ENCODE measurements at places on chromosomes 5 and 9.

DNA sequence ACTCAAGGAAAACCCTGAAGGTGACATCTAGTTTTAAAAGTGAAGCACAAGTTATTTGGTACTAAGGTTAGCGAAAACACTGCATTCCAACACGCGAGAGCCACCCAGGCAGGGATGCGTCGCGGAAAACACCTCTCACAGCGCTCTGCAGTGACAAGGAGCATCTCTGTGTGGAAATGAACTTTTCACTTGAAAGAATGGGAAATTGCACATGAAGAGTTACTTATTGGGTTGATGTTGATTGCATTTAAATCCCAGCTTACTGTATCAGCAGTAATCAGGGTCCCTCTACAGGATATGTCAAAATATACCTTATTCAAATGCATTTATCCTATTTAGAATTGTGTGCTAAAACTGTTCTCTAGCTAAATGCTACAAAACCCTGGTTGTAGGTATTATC lies 144.4 kb downstream of the BNC2 start:
- no peak for DNase-seq

GRCh38 chr5:156951359-156951758 lies 11.7 kb downstream of the TIMD4 start:
- DNase-seq, result no peak

GRCh38 chr5:60177596-60177995 lies 284.1 kb upstream of the PDE4D start:
- no peak for DNase-seq

- peak; percentile 59 for DNase-seq
These were observed 68.2 kb downstream of the LRSAM1 start for GRCh38 chr9:127519301-127520166.

DNA sequence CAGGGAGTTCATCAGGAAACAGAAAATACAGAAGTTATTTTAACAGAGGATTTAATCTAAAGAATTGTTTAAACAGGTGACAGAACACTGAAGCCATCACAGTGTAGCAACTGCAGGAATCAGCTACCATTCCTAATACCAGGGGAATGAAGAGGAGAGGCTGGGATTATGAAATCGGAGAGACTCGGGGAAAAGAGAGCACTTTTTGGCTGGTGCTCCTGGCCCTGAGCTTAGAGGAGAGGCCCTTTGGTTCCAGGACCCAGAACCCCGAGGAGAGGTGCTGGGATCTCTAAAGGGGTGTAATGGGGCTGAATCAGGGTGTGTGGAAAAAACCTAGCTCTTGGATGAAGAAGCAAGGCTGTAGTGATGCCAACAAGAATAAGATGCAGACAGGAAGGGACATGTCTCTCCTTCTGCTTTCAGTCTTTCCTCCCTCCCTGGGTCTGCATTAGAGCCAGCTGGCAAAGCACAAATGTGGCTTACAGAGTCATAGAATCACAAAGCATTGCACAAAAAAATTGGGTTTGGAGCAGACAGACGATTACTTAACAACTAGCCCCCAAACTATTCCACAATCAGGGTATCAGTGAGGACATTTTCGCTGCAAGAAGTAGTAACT lies 11.6 kb upstream of the SFXN1 start:
- no peak for DNase-seq

GRCh38 chr5:95973793-95974325 lies 12.2 kb upstream of the ELL2 start:
- peak; percentile 74 for DNase-seq

DNA sequence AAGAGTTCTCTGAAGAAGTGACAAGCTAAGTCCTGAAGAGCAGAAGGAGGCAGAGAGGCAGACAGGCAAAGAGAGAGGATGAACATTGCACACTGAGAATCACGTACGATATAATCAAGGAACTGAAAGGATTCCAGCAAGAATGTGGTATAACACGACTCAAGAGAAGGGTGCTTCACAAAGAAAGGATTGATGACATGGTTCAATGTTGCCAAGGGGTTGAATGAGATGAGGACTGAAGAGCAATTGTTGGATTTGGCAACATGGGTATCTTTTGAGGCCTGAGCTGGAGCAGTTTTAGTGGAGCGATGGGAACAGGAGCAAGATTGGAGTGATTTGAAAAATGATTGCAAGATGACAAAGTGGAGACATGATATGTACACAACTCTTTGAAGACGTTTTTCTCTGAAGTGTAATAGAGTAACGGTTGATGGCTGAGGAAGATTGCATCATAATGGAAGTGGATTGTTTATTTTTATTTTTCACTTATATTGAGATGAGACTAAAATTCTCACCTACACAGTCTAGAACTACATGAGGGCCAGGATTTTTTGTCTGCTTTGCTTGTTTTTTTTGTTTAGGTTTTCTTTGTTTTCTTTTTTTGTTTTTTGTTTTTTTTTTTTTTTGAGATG lies 1049.9 kb upstream of the WWC1 start:
- no peak for DNase-seq

- DNase-seq, result no peak
These were observed 150.6 kb downstream of the MCTP1 start for GRCh38 chr5:95134326-95134725.

DNA sequence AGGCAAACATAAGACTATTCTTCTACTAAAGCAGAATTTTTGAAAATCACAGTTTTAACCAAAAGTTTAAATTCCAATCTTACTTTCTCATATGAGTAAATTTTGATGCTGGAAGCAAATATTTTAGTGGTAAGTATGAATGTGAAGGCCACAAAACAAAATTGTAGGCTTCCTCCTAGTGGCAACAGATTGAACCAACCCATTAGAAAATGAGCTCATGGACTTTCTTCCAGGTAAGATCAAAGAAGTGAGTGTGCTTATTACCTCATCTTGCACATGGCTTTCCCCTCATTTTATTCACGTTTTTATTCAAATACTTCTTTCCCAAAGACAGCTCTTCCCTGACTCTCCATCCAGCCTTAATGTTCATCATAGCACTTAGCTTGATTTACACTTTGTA lies 16.5 kb upstream of the RLN2 start:
- no peak for DNase-seq

DNA sequence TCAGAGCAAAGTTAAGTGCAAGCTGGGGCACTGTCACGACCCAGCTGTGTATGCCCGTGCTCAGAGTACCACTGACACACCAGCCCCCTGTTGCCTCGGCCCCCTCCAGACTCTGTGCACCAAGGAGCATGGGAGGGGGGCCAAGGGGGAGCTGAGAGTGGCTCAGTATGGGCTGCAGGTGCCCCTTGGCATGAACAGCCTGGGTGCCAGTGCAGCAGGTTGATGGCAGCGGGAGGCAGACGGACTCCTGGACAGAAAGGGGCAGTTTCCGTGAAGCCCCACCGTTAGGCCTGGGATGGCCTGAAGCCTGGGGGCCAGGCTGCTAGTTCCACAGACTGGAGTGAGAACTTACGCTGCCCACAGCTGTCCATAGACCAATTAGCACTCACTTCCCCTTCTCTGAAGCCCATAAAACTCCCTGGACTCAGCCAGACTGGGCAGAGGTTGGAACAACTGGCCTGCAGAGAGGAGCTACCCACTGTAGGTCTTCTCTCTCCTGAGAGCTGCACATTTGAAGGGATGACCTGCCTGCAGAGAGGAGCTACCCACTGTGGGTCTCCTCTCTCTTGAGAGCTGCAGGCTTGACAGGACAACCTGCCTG lies 182.8 kb downstream of the DEPDC1B start:
- DNase-seq, result no peak

DNA sequence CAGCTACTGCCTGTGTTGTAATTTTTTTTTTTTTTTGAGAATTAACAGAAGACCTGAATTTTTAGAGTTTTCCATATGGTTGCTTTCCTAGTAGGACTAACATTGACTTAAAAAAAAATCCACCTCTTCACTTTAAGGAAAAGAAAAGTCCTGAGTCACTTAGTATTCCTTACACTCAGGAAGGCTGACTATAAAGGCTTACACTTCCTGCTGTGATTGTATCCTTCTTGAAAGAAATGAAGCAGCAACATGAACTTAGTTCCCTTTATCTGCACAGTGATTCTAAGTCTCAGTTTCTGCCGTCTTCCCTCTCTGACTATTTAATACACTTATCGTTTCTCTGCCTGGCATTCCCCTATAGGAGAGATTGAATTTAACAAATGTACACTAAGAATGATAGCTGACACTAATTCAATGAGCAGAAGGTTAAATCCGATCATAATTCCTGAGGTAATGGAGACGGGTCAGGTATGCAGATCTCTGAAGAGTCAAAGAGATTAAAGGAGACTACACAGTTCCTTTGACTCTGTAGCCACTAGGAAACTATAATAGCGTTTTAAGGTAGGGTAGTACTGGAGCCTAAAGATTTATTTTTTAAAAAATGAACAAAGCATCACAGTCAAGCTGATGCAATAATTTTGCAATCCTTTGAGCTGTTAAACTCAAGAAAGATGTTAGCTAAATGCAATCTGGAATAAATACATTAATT lies 185.1 kb upstream of the ELAVL2 start:
- no peak for DNase-seq

DNA sequence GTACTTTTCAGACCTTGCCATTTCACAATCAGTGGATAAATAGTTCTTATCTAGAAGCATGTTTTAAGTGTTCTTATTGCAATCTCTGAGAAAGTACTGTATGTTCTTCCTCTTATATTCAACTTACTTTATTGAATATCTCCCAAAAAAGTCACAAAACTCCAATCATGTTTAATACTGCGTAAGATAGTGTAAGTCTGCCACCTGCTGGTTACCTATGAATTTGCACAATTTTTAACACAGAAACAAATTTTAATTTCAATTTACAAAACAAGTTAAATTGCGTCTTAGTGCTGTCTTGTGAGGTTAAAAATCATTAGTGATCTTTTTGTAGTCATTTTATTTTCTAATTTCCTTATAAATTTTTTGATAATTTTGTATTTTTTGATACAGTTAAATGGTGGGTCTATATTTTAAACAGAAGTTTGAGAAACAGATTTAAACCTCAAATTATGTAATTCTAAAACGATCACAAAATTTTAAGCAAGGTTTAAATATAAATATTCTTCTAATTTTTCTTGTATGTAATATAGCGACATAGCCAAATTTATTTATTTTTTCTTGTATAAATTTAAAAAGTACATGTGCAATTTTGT lies 115.8 kb downstream of the EMB start:
- no peak for DNase-seq

DNA sequence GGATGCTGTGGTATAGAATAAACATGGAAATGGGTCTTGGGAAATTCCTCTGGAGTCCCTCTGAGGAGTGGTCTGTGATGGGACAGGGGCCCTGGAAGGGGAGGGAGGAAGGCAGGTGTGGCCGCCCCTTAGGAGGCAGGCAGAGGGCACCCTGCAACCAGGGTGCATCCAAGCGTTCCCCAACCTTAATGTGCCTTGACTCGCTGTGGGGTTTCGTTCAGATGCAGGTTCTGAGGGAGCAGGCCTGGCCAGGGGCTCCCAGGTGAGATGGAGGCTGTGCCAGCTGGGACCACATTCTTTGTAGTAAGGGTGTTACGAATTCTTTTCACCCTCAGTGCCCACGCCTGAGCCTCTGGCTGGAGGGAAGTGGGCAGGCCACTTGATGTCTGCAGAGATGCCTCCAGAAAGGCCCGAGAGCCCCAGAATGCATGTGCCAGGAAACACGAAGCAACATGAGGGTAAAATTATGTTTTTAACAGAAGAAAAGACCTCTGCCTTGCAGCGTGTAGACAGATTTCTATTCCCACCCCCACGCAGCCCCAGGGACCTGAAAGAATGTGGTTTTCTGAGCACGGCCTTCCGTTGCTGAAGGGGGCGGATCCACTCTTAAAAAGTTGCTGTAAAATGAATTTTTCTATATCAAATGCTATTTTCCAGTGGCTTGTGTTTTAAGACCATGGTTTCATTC lies 150.4 kb upstream of the IER5L start:
- DNase-seq, result no peak

DNA sequence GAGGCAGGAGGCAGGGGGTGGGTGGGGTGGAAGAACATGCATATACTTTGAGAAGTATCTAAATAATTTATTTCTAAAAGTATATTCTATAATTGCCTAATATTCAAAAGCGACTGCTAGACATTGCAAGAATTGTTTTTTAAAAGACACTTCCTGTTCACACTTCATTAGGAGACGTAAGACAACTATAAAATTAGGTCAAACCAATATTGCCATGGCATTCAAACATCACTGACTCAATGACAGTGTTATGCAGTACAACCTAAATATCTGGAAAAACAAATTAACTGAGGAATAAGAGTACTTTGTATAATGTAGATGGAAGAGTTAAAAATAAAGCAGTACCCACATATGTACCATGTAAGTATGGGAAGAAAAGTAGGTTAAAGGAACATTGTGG lies 4.5 kb downstream of the CCNH start:
- no peak for DNase-seq
